ENCODE measurements at places on chromosomes 11 and 22. TPM values are rescaled to one million over a fixed set of nuclear protein-coding genes. Genes with fewer than 3 reads are reported as not detected.

The TIMP3 gene
- total RNA-seq: 75.3 TPM

The SLC22A6 gene
- not detected for total RNA-seq

The BIRC3 gene
- 0.37 TPM for total RNA-seq

The YIF1A gene
- 167 TPM for total RNA-seq

The IGLL5 gene
- total RNA-seq: not detected

The NLRP6 gene
- total RNA-seq: under 0.01 TPM

The RFPL1 gene
- total RNA-seq: not detected

The CADM1 gene
- 0.37 TPM for total RNA-seq

The CCDC88B gene
- 1.8 TPM for total RNA-seq

The CASP5 gene
- total RNA-seq: not detected

The FGF19 gene
- not detected for total RNA-seq

The SLC7A4 gene
- total RNA-seq: not detected

The RASSF10 gene
- total RNA-seq: not detected

The HTR3B gene
- total RNA-seq: under 0.01 TPM

The P4HA3 gene
- total RNA-seq: 0.98 TPM

The OR8A1 gene
- not detected for total RNA-seq

The GRIK4 gene
- not detected for total RNA-seq

The OR51E2 gene
- not detected for total RNA-seq

The RIBC2 gene
- total RNA-seq: 1.1 TPM

The PNPLA3 gene
- 10.6 TPM for total RNA-seq

The PLAAT4 gene
- 2.3 TPM for total RNA-seq

The MS4A6E gene
- total RNA-seq: not detected

The RIC3 gene
- not detected for total RNA-seq

The RAC2 gene
- 16.6 TPM for total RNA-seq

The MMP12 gene
- total RNA-seq: 0.59 TPM

The DGCR6 gene
- total RNA-seq: 0.59 TPM

The ZMAT5 gene
- 20.6 TPM for total RNA-seq

The CREBZF gene
- total RNA-seq: 39.7 TPM

The DEFB131B gene
- total RNA-seq: not detected

The TSGA10IP gene
- not detected for total RNA-seq

The ABTB2 gene
- total RNA-seq: 0.73 TPM

The ZNF280B gene
- total RNA-seq: 0.98 TPM

The F2 gene
- total RNA-seq: not detected

The EFCAB6 gene
- 2.6 TPM for total RNA-seq

The SCGB1D2 gene
- total RNA-seq: not detected

The FGF3 gene
- not detected for total RNA-seq

The POLR2F gene
- 34.8 TPM for total RNA-seq

The MFRP gene
- total RNA-seq: not detected

The FXYD6 gene
- not detected for total RNA-seq

The MOGAT2 gene
- not detected for total RNA-seq

The FREY1 gene
- total RNA-seq: 2.3 TPM

The OR56A1 gene
- not detected for total RNA-seq

The SLC22A8 gene
- not detected for total RNA-seq

The OR8D4 gene
- total RNA-seq: 0.37 TPM

The CPT1A gene
- 48.5 TPM for total RNA-seq

The MMP8 gene
- total RNA-seq: not detected

The ANKK1 gene
- not detected for total RNA-seq

The PTPN5 gene
- not detected for total RNA-seq

The SMTN gene
- 69.8 TPM for total RNA-seq

The OR5A1 gene
- not detected for total RNA-seq

The GDPD4 gene
- not detected for total RNA-seq

The OR52N4 gene
- total RNA-seq: not detected

The PNPLA5 gene
- not detected for total RNA-seq

The PHRF1 gene
- 41.4 TPM for total RNA-seq

The TXN2 gene
- total RNA-seq: 18.2 TPM

The TRIM49 gene
- not detected for total RNA-seq

The TMEM134 gene
- total RNA-seq: 9.4 TPM
